ENCODE measurements at places on chromosomes 5 and 9. TPM values are rescaled to one million over a fixed set of nuclear protein-coding genes. Genes with fewer than 3 reads are reported as not detected.

The AFAP1L1 gene
- total RNA-seq, result 2.7 TPM

The GABRA1 gene
- not detected for total RNA-seq

The EPB41L4B gene
- 150 TPM for total RNA-seq

The MZB1 gene
- 6.0 TPM for total RNA-seq

The PCDHB4 gene
- 0.46 TPM for total RNA-seq

The GABBR2 gene
- total RNA-seq, result not detected

The BTNL8 gene
- 134 TPM for total RNA-seq

The KCNIP1 gene
- not detected for total RNA-seq

The LHX3 gene
- not detected for total RNA-seq

The PTGS1 gene
- 25.4 TPM for total RNA-seq

The SPATA31A3 gene
- total RNA-seq, result not detected

The WDR38 gene
- total RNA-seq, result not detected

The STPG3 gene
- total RNA-seq, result not detected

The SEMA5A gene
- total RNA-seq, result 37.4 TPM

The FCN1 gene
- 0.95 TPM for total RNA-seq

The GPR151 gene
- total RNA-seq, result not detected

The FBP2 gene
- total RNA-seq, result not detected

The AIF1L gene
- total RNA-seq, result 3.7 TPM

The IL17B gene
- total RNA-seq, result 1.1 TPM

The RFESD gene
- total RNA-seq, result 0.84 TPM

The LIX1 gene
- not detected for total RNA-seq

The KDM4C gene
- 42.3 TPM for total RNA-seq

The OBP2B gene
- total RNA-seq, result not detected

The GALNT12 gene
- 115 TPM for total RNA-seq

The ARSI gene
- 0.27 TPM for total RNA-seq

The PPWD1 gene
- total RNA-seq, result 23.9 TPM

The TMEM174 gene
- not detected for total RNA-seq

The IL13 gene
- total RNA-seq, result not detected

The ARID3C gene
- total RNA-seq, result not detected

The PAEP gene
- total RNA-seq, result not detected

The DCAF12 gene
- total RNA-seq, result 36.9 TPM

The CD72 gene
- 1.2 TPM for total RNA-seq

The CCL28 gene
- total RNA-seq, result 97.0 TPM

The SPATA9 gene
- total RNA-seq, result 0.49 TPM

The PCDHB5 gene
- 0.56 TPM for total RNA-seq

The DNAJC18 gene
- total RNA-seq, result 2.4 TPM

Data from left colon (tissue), 2 donors.